ENCODE measurements at places on chromosomes 6 and 20. TPM values are rescaled to one million over a fixed set of nuclear protein-coding genes. Genes with fewer than 3 reads are reported as not detected.

HAO1 gene
- not detected for total RNA-seq

- no peak for DNase-seq
Measured at GRCh38 chr20:24136659-24137246, 148.2 kb upstream of the GGTLC1 start.

DNA sequence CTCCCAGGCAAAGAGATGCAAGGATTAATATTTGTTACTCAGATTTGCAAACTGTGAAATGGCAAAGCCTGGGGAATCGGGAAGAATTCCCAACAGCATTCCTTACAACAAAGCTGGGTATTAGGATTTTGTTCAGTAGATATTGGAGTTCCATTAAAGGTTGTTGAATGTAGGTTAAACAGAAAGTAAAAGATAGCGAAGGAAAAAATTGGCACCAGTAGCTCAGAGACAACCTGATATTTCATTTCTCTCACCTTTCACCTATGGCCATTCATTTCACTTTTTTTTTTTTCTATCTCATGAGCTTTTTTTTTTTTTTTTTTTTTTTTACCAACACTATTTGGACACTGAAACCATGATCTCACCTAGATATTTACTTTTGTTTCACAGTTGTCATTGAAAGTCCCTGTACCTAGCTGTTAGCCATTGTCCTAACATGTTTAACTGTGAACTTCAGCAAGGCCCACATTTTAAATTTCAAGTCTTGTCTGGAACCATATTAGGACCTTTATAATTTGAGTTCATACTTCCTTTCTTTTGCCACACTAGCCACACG, 552.5 kb downstream of the HAO1 start:
- DNase-seq = no peak

DNA sequence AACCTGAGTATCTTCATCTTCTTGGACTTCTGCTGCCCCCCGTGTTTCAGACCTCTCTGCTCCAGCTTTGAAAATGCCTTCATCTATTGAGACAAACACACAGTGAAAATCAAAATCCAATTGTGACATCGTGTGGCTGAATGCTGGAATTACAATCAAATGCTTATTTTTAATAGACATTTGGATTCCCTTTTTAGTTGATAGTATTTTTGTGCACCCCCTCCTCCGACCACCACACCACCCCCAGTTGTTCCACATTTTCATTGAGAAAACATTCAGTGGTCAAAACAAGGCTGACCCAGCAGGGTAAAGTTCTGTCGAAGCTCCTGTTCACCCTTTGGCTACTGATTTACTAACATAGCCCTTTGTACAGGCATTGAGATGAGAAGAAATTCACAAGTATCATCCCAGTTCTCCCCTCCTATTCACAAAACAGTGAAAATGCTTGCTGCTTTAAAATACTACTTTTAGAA, 79.0 kb downstream of the NRSN1 start:
- DNase-seq = peak; percentile 70
